ENCODE measurements at places on chromosomes 2 and 18. TPM values are rescaled to one million over a fixed set of nuclear protein-coding genes. Genes with fewer than 3 reads are reported as not detected.

The IL1RL2 gene
- 0.25 TPM for total RNA-seq

The CDH19 gene
- not detected for total RNA-seq

The KRTCAP3 gene
- 9.9 TPM for total RNA-seq

The HNRNPLL gene
- 52.2 TPM for total RNA-seq

The C2orf15 gene
- 1.3 TPM for total RNA-seq

GRCh38 chr18:79647307-79647706 is 32.3 kb upstream of the CTDP1 start:
- no peaks in the 10 kb centered on the region for H3K27me3 ChIP-seq
- H3K27ac ChIP-seq, result no peak overlapping the region
- no peak for DNase-seq
- peaks cover 16% of the 10 kb centered on the region for H3K4me1 ChIP-seq
- H3K4me3 ChIP-seq, result no peak overlapping the region

DNA sequence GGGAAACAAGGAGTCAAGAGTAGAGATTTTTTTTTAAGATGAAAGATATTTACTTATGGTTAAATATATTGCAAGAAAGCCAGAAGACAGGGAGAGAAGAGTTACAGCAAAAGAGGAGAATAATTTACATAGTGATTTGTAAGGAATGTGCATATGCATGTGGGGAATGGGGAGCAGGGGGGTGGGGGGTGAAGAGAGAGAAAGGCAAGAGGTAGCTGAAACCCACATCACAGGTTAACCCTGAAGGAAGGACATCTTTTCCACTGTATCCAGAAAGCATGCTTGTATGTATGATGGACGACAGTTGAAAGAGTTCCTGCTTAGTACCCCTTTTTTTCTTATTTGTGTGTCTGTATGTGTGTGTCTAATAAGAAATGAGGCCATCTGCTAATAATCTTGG is 371.9 kb downstream of the RAD51AP2 start:
- H3K36me3 ChIP-seq, result no peaks in the 10 kb centered on the region
- no peak for DNase-seq
- H3K4me1 ChIP-seq, result no peaks in the 10 kb centered on the region
- H3K27ac ChIP-seq, result no peak overlapping the region

GRCh38 chr2:181178823-181179412 is 198.5 kb downstream of the UBE2E3 start:
- H3K27me3 ChIP-seq, result no peaks in the 10 kb centered on the region
- peak overlapping the region; percentile 63 for H3K27ac ChIP-seq
- peak; percentile 27 for DNase-seq
- H3K4me3 ChIP-seq, result no peak overlapping the region
- H3K36me3 ChIP-seq, result peaks cover 22% of the 10 kb centered on the region
- H3K4me1 ChIP-seq, result peaks cover 45% of the 10 kb centered on the region

GRCh38 chr2:188693111-188693510 is 281.1 kb upstream of the COL3A1 start:
- H3K4me1 ChIP-seq, result no peaks in the 10 kb centered on the region
- H3K27ac ChIP-seq, result no peak overlapping the region

- H3K4me3 ChIP-seq, result no peak overlapping the region
- H3K27me3 ChIP-seq, result no peaks in the 10 kb centered on the region
- H3K4me1 ChIP-seq, result peaks cover 7% of the 10 kb centered on the region
- no peak overlapping the region for H3K27ac ChIP-seq
- no peak for DNase-seq
Measured at GRCh38 chr2:37767959-37768925, 96.8 kb upstream of the CDC42EP3 start.

- H3K27ac ChIP-seq, result peak overlapping the region; percentile 77
- peak; percentile 73 for DNase-seq
- peak overlapping the region; percentile 84 for H3K4me3 ChIP-seq
Measured at GRCh38 chr2:96868555-96869280, 1.2 kb downstream of the SEMA4C start.

DNA sequence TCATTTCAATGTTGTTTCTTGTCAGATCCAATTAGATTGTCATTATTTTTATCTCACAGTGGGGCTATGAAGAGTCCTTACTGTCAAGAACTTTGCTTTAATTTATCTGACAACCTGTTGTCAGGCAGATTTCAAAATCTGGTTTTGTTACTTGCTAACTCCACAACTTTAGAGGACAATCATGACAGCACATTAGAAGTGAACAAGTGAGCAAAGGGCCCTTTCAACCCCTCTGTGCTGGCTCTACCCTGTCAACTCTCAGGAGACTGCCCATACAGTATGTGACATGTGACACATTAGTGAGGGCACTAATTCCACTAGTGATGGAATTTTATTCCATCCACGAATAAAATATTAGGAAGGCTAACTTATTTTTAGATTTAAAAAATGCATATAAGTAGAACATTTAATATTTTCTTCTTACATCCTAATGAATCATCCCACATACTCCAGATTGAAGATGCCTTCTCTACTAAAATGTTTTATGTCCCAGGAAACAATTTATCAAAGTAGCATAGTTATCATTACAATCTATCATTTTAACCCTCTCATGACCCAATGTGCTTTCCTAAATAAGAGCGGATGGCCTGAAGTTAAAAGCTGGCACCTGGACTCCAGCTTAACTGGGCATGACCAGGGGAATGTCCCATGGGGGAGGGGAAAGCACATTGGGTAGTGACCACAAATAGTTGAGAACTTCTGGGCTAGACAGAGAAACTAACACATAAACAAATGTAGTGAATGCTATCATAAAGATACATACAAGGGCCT is 97.6 kb upstream of the PPP1CB start:
- H3K27me3 ChIP-seq, result no peaks in the 10 kb centered on the region
- H3K4me3 ChIP-seq, result no peak overlapping the region
- H3K27ac ChIP-seq, result no peak overlapping the region
- H3K36me3 ChIP-seq, result no peaks in the 10 kb centered on the region
- peaks cover 43% of the 10 kb centered on the region for H3K4me1 ChIP-seq
- no peak for DNase-seq

DNA sequence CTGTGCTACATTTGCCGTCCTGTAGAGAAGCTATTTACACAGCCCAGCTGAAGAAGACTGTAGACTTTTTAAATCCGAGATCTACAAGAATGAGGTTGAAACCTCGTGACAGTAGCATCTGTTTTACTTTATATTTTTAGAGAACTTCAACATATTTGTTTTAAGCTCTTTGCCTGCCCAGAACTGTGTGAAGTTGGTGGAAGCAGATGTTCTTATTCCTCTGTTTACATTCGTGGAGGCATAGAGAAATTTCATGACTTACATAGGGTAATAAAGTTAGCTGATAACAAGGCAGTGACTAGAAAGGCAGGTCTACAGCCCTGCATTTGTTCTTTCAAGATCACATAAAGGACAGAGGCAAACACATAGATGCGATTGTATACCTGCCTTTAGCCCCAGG is 47.0 kb upstream of the MAP3K20 start:
- no peaks in the 10 kb centered on the region for H3K36me3 ChIP-seq
- no peaks in the 10 kb centered on the region for H3K4me1 ChIP-seq
- H3K27me3 ChIP-seq, result no peaks in the 10 kb centered on the region
- H3K4me3 ChIP-seq, result no peak overlapping the region

DNA sequence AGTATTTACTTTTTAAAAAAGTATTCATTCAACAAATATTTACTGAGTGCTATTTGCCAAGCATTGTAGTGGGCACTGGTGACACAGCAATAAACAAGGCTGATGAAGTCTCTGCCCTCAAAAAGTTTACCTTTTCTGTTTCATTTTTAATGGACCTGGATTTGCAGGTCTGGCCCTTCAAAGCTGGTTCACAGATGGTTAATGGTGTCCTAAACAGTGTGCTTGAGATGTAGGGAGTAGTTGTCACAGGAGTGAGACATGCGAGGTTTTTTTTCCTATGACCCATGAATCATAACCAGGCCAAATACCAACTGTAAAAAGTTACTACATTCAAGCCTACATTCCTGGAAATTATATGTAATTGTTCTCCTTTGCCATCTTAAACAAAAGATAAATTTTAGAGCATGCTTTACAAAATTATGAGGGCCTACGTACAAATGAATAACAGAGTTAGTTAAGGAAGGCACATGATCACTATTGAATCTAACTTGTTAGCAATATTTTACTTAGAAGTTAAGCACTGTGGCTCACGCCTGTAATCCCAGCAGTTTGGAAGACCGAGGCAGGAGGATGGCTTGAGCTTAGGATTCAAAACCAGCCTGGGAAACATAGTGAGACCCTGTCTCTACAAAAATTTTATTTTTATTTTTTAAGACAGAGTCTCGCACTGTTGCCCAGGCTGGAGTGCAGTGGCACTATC is 223.9 kb downstream of the MBD5 start:
- peaks cover 4% of the 10 kb centered on the region for H3K4me1 ChIP-seq
- H3K27ac ChIP-seq, result no peak overlapping the region
- no peaks in the 10 kb centered on the region for H3K27me3 ChIP-seq
- DNase-seq, result no peak
- H3K4me3 ChIP-seq, result no peak overlapping the region
- peaks cover 31% of the 10 kb centered on the region for H3K36me3 ChIP-seq

DNA sequence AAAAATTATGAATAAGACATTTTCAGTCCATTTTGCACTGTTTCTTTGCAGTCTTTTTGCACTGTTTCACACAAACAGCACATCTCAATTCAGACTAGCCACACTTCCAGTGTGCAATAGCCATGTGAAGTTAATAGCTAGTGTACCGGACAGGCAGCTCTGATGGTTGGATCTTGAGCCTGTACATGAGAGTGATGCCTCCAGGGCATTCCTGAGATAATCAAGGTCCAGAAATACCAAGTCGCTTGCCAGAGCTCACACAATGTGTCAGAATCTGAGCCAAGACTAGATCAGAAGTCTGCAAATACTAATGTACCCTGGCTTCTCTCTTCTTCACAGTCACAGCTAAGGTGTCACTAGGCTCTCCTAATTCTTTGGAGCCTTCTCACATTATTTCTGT is 180.2 kb downstream of the OSR1 start:
- no peaks in the 10 kb centered on the region for H3K27me3 ChIP-seq
- H3K27ac ChIP-seq, result no peak overlapping the region
- DNase-seq, result no peak
- H3K36me3 ChIP-seq, result peaks cover 2% of the 10 kb centered on the region

- no peaks in the 10 kb centered on the region for H3K4me1 ChIP-seq
- no peak overlapping the region for H3K27ac ChIP-seq
Measured at GRCh38 chr2:223523551-223524001, 78.6 kb downstream of the SCG2 start.

GRCh38 chr2:15169326-15170069 is 391.6 kb downstream of the NBAS start:
- H3K27me3 ChIP-seq, result no peaks in the 10 kb centered on the region
- peaks cover 6% of the 10 kb centered on the region for H3K4me1 ChIP-seq
- no peak overlapping the region for H3K4me3 ChIP-seq
- H3K27ac ChIP-seq, result no peak overlapping the region
- peaks cover 24% of the 10 kb centered on the region for H3K36me3 ChIP-seq
- no peak for DNase-seq

GRCh38 chr18:58413667-58414628 is 214.9 kb downstream of the ALPK2 start:
- H3K36me3 ChIP-seq, result no peaks in the 10 kb centered on the region
- no peaks in the 10 kb centered on the region for H3K4me1 ChIP-seq
- no peak for DNase-seq
- H3K4me3 ChIP-seq, result no peak overlapping the region

GRCh38 chr18:78711316-78711715 is 268.3 kb upstream of the SALL3 start:
- H3K27ac ChIP-seq, result no peak overlapping the region
- no peaks in the 10 kb centered on the region for H3K4me1 ChIP-seq
- no peak overlapping the region for H3K4me3 ChIP-seq
- H3K27me3 ChIP-seq, result no peaks in the 10 kb centered on the region

DNA sequence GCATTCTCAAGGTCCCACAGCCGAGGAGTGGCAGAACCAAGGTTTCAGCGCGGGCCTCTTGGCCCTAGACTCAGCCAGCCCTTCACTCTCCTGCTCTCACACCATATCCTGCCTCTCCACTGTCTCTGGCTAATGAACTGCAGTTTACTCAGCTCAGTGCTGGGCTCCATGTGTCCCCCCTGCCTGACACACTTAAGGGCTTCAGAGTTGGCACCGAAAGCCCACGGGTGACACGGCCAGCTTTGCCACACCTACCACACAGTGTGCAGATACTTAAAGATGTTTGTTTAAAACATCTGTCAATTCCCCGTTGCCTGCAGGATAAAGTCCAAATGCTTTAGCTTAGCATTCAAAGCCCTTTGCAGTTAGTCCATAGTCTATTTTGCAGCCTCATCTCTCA is 241.2 kb downstream of the SEPTIN10 start:
- H3K36me3 ChIP-seq, result peaks cover 2% of the 10 kb centered on the region
- H3K27ac ChIP-seq, result no peak overlapping the region
- H3K4me3 ChIP-seq, result no peak overlapping the region
- no peaks in the 10 kb centered on the region for H3K4me1 ChIP-seq

GRCh38 chr2:100954044-100954420 is 48.1 kb upstream of the RPL31 start:
- no peaks in the 10 kb centered on the region for H3K27me3 ChIP-seq
- peaks cover 24% of the 10 kb centered on the region for H3K4me1 ChIP-seq
- H3K36me3 ChIP-seq, result peaks cover 5% of the 10 kb centered on the region
- DNase-seq, result no peak

DNA sequence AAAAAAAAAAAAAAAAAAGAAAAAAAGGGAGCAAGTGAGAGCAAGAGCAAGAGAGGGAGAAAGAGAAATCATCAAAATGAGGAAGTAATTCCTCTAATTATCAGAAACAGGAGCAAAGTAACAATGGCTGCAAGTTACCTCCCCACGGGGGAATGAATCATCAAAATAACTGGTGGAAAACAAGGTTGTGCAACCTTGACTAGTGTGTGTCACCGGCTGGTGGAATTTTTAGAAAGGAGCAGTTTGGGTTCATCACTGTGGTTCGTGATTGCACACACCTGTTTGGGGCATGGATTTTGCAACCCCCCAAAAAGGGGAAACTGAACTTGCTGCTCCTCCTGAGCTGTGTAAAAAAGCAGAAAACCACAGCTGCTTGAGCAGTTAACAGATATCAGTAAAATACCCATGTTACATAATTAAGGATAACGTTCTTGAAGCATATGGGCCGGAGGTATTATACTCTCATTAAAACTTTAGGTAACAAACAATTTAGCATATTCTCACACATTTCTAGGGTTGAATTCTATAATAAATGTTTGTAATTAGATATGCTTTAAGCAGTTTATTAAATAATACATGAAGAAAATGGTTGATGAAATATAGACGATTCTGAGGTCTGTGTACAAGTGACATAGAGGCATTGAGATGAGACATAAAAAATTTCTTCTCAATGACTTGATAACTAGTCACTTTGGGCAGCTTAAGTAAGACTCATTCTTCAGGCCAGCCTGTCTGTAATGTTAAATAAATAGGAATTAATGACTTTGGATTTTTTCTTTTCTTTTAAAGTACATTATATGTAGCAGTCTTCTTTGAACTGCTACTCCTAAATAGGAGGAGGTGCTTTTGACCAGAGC is 184.2 kb upstream of the ZEB2 start:
- H3K36me3 ChIP-seq, result no peaks in the 10 kb centered on the region
- no peaks in the 10 kb centered on the region for H3K4me1 ChIP-seq
- peaks cover 13% of the 10 kb centered on the region for H3K27me3 ChIP-seq
- no peak overlapping the region for H3K4me3 ChIP-seq

DNA sequence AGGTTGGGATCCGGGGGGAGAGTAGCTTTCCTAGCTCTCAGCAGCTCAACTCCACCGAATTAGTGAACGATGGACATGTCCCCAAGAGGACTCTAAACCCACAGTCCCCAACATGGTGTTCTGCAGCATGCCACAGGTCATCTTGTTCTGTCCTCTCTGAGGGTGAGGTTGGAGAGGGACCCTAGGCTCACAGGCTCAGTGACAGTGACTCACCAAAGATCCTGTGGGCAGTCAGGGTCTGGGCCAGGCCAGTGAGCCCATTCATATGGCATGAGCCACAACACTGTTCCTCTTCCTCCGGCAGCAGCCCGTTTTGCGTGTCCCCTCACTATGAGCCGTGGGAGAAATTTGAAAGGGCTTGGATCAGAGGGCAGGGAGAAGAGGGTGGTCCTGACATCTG is 2.8 kb upstream of the SLC20A1 start:
- no peaks in the 10 kb centered on the region for H3K27me3 ChIP-seq
- no peak overlapping the region for H3K4me3 ChIP-seq
- H3K4me1 ChIP-seq, result peaks cover 43% of the 10 kb centered on the region
- H3K36me3 ChIP-seq, result peaks cover 13% of the 10 kb centered on the region

Data from activated naive CD8-positive, alpha-beta T cell treated with anti-CD3 and anti-CD28 coated beads for 36 hours (primary cell).